ENCODE measurements at places on chromosomes 2 and 18.

GRCh38 chr18:22332590-22332989 is 85.1 kb downstream of the CTAGE1 start:
- no peak for DNase-seq

GRCh38 chr2:151780938-151781337 is 46.7 kb upstream of the NEB start:
- no peak for DNase-seq

GRCh38 chr18:46199515-46200147 is 95.4 kb downstream of the HAUS1 start:
- DNase-seq: peak; percentile 67

- DNase-seq: no peak
Observed at GRCh38 chr2:16661936-16662839, 3.4 kb downstream of the CYRIA start.

GRCh38 chr2:98126061-98126460 is 39.1 kb downstream of the VWA3B start:
- no peak for DNase-seq

DNA sequence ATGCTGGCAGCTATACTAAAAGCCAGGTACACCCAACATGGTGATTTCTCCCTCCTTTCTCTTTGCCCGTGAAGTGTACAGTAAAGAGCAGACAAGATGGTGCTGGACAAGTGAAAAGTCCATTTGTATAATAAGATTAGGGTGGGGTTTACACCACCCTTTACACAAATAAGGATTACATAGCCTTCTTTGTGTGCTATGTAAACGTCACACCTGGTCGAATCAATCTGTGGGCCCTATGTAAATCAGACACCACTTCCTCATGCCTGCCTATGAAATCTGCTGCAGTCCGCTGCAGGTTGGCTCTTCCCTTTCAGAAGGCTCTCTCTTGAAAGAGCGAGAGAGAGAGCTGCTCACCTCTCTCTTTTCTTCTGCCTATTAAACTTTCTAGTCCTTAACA is 1054.3 kb upstream of the SLC39A10 start:
- DNase-seq: no peak

GRCh38 chr2:25981596-25982272 is 563 bp downstream of the KIF3C start:
- DNase-seq: peak; percentile 57

DNA sequence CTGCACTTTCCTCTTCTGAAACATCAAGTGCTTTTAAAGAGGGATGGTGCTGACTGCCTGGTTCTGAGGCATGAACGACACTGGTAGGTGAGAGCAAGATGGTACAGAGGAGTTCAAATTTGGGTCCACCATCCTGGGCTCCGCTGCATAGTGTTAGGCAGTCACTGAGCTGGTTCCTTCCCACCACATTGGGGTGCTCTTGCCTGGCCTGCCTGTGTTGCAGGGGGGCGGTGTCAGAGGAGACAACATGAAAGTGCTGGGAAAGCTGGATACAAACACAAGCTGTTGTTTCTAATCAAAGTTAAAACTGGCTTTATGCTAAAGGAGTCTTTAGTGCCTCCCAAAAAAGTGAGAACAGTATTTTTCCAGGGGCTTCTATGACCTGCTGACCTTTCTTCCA is 258.1 kb downstream of the GBX2 start:
- DNase-seq: no peak

DNA sequence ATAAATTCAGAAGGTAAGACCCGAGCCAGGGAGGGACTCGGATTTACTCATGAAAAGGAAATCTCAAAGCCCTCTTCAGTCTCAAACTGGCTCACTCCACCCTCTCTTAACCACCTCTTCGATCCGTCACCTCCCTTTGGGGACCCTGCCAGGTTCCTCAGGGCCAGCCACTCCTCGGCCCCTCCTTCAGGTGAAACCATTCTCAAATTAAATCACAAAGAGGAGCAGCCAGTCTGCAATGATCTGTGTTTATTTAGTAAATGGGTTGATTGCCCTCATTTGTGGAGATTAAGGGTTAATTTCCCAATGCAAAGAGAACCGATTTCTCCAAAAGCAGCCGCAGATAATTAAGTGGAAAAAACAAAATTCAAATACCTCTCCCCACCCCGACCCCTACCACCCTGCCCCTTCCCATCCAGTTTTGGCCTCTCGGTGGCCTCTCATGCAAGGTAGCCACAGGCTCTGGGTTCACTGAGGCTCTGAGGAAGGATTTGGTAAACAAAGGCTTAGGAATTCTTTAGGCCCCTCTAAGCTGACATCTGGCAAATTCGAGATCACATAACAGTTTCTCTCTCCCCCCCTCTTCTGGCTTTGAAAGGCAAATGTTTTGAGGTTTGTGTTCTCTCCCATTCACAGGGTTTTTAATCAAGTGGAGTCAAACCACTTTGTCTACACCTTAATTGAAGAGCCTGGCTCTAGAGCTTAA is 10.3 kb upstream of the FZD7 start:
- DNase-seq: no peak

DNA sequence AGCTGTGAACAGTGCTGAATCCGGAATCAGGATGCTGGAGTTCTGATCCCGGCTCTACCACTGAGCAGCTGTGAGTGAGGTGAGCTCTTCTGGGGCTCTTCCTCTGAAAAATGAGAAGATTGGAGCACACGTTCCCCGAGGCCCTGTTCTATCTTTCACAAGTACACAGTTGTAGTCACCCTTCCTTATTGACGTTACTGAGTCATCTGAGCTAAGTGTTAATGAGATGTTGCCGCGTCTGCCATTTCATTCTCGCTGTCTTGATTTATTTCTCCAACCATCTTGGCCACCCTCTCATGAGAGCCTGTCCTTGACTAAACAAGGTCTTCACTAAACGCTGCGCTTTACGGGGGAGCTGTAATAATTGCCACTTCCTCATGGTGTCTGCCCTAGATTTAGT is 31.9 kb upstream of the EFR3B start:
- DNase-seq: no peak

GRCh38 chr18:13797157-13797611 is 26.8 kb upstream of the MC5R start:
- DNase-seq: no peak

DNA sequence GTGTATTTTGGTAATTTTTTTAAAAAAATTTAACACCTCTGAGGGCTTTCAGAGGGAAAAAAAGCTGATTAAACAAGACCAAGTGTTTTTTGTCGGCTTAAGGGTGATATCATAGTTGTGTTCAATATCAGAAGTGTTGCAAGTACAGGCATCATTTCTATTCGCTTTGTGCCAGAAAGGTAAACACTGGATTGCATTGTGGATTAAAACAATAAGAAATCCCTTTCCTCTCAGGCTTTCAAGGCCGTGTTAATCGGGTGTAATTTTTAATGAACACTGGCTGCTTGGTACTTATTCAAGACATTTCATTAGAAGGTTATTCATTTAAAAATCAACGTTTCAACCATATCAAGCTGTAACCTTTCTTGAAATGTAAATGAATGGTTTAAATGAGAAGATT is 18.3 kb downstream of the FIGN start:
- DNase-seq: no peak

- DNase-seq: no peak
Observed at GRCh38 chr2:175454953-175455389, 273.5 kb upstream of the ATP5MC3 start.

GRCh38 chr2:26938399-26939118 is 31.9 kb upstream of the MAPRE3 start:
- no peak for DNase-seq

Data from adipocyte (in vitro differentiated cells).